ENCODE measurements at places on chromosomes 2 and 18. TPM values are rescaled to one million over a fixed set of nuclear protein-coding genes. Genes with fewer than 3 reads are reported as not detected.
A peak's percentile ranks its signal among the peaks of the same experiment; 100 is the strongest.

DNA sequence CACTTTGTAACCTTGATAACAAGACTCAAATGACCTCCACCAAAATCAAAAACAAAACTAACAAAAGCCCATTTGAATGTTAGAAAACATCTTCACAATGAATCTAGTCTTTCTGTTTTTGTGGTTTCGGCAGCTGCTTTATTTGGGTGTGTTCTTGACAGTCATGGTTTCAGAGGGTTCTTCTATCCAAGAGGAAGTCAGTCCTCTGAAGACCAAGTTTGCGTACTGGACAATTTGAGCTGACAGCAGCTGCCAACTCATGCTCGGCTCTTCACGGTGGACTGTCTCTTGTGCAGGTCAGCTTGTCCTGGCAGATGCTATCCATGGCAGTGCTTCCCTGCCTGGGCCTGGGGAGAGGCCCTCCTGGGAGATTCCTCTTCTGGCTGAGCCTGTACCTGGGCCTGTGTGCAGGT is 91.0 kb downstream of the TMEM17 start:
- peak overlapping the region; percentile 12 for H3K27ac ChIP-seq
- H3K4me1 ChIP-seq: peaks cover 19% of the 10 kb centered on the region
- H3K36me3 ChIP-seq: no peaks in the 10 kb centered on the region

HOXD13 gene
- total RNA-seq: not detected

DNA sequence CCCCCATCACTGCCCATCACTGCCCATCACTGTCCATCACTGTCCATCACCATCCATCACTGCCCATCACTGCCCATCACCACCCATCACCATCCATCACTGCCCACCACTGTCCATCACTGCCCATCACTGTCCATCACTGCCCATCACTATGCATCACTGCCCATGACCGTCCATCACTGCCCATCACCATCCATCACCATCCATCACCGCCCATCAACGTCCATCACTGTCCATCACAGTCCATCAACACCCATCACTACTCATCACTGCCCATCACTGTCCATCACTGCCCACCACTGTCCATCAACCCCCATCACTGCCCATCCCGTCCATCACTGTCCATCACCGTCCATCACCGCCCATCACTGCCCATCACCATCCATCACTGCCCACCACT is 57.8 kb upstream of the OTOS start:
- H3K27me3 ChIP-seq: no peaks in the 10 kb centered on the region
- no peaks in the 10 kb centered on the region for H3K4me1 ChIP-seq
- H3K27ac ChIP-seq: no peak overlapping the region
- DNase-seq: no peak
- no peaks in the 10 kb centered on the region for H3K36me3 ChIP-seq
- no peak overlapping the region for H3K4me3 ChIP-seq

GRCh38 chr2:42073739-42074503 is 26.1 kb downstream of the PKDCC start:
- H3K4me3 ChIP-seq: no peak overlapping the region
- H3K27me3 ChIP-seq: no peaks in the 10 kb centered on the region
- DNase-seq: no peak
- no peaks in the 10 kb centered on the region for H3K36me3 ChIP-seq
- H3K4me1 ChIP-seq: peaks cover 20% of the 10 kb centered on the region

- no peak overlapping the region for H3K4me3 ChIP-seq
- peaks cover 17% of the 10 kb centered on the region for H3K4me1 ChIP-seq
- H3K27me3 ChIP-seq: no peaks in the 10 kb centered on the region
- no peaks in the 10 kb centered on the region for H3K36me3 ChIP-seq
- no peak for DNase-seq
- no peak overlapping the region for H3K27ac ChIP-seq
Observed at GRCh38 chr2:44101246-44101645, 67.4 kb upstream of the PPM1B start.

DNA sequence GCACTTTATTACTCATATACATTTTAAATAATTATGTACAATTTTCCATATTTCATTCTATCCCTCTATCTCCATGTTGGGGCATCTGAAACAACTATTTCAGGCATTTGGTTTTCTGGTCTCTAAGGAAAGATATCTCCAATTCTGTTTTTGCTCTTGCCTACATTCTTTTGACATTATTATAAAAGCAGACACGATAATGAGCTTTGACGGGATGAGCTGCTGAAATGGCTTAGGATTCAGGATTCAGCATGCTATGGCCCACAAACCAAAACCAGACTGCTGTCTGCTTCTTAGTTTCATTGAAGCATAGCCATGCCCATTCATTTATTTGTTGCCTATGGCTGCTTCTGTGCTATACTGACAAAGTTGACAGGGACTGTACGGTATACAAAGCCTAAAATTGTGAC is 42.7 kb upstream of the GLS start:
- H3K27ac ChIP-seq: no peak overlapping the region
- H3K27me3 ChIP-seq: no peaks in the 10 kb centered on the region
- no peak overlapping the region for H3K4me3 ChIP-seq
- DNase-seq: no peak
- peaks cover 10% of the 10 kb centered on the region for H3K4me1 ChIP-seq

- no peaks in the 10 kb centered on the region for H3K36me3 ChIP-seq
- H3K27me3 ChIP-seq: no peaks in the 10 kb centered on the region
- no peaks in the 10 kb centered on the region for H3K4me1 ChIP-seq
- DNase-seq: no peak
Observed at GRCh38 chr2:240481720-240482119, 46.3 kb downstream of the GPC1 start.

IMPA2 gene
- total RNA-seq: 80.8 TPM

COL4A3 gene
- not detected for total RNA-seq

- peaks cover 18% of the 10 kb centered on the region for H3K4me1 ChIP-seq
- no peak for DNase-seq
- H3K27me3 ChIP-seq: no peaks in the 10 kb centered on the region
- no peak overlapping the region for H3K27ac ChIP-seq
- H3K36me3 ChIP-seq: no peaks in the 10 kb centered on the region
- no peak overlapping the region for H3K4me3 ChIP-seq
Observed at GRCh38 chr2:200310545-200310971, 4.1 kb downstream of the SPATS2L start.

- no peaks in the 10 kb centered on the region for H3K27me3 ChIP-seq
- no peaks in the 10 kb centered on the region for H3K36me3 ChIP-seq
- DNase-seq: no peak
- H3K4me1 ChIP-seq: peaks cover 25% of the 10 kb centered on the region
- H3K4me3 ChIP-seq: no peak overlapping the region
- H3K27ac ChIP-seq: no peak overlapping the region
Observed at GRCh38 chr18:13563390-13563805, 163.0 kb downstream of the FAM210A start.

DNA sequence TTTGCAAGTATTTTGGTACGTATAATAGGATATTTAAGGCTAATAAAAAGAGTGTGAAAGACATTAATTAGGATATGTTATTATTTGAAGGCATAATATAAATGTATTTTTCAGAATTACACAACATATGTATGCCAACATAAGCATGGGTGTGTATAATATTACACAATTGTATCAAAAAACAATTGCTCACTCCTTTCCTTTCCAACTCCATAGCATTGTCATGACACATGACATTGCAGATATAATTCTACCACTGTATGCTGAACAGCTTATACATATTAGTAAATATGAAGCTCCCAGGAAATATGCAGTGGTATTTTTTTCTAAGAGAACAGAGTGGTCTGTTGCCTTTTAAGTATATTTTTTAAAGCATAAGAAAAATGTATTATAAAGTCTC is 593.1 kb downstream of the TMX3 start:
- no peak overlapping the region for H3K27ac ChIP-seq
- H3K4me3 ChIP-seq: no peak overlapping the region
- H3K27me3 ChIP-seq: no peaks in the 10 kb centered on the region
- no peak for DNase-seq
- H3K36me3 ChIP-seq: no peaks in the 10 kb centered on the region

- H3K4me1 ChIP-seq: no peaks in the 10 kb centered on the region
- H3K27ac ChIP-seq: no peak overlapping the region
- no peak overlapping the region for H3K4me3 ChIP-seq
- no peak for DNase-seq
- no peaks in the 10 kb centered on the region for H3K36me3 ChIP-seq
Observed at GRCh38 chr2:200609028-200609614, 23.3 kb downstream of the AOX1 start.

ITGA4 gene
- 30.8 TPM for total RNA-seq

DNA sequence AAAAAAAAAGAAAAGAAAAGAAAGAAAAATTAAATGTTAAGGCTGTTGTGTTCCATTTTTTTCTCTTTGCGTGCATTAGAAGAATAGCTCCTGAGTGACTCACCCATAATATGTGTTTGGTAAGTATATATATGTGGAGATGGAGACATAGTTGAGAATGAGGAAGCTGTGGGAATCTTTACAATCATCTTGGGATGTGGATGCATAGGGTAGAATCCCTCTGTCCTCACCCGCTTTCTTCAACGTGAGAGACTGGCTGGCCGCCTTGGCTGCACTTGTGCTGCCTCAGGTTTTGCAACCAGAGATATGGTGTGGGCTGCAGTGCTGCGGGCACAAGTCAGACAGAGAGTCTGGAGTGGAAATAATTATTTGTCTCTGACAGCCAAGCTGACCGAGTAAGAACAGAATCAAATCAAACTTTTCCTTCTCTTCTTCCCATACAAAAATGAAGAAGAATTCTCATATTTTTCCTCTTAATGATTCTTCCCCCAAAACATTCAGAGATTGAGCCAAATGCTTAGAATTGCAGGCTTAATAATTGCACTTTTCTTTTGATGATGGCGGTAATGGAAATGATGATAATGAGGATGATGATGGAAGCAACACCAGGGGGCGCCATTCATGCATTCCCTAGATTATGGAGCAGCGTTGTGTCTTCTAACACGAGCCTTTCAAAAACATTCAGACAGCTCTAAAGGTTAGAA is 48.5 kb downstream of the SERPINB7 start:
- peak; percentile 20 for DNase-seq
- H3K4me1 ChIP-seq: peaks cover 4% of the 10 kb centered on the region
- no peaks in the 10 kb centered on the region for H3K36me3 ChIP-seq
- no peak overlapping the region for H3K27ac ChIP-seq
- no peak overlapping the region for H3K4me3 ChIP-seq

DNA sequence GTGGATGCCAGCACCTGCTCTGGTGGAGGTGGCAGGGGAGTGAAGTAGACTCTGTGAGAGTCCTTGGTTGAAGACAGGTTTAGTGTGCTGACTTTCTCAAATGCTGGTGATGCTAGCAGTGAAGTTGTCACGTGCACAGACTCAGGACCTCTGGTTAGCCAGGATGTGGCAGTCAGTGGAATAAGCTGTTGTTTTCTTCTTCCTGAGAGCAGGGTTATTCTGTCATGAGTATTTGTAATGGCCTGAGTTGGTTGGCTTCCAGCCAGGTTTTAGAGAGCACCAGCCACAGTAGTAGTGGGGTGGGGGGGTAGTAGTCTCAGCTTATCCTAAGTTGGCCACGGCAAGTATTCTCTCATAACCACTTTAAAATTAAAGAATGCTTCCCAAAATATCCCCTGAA is 238.5 kb upstream of the FBXO11 start:
- H3K4me1 ChIP-seq: no peaks in the 10 kb centered on the region
- H3K27ac ChIP-seq: no peak overlapping the region
- no peaks in the 10 kb centered on the region for H3K27me3 ChIP-seq
- DNase-seq: no peak

- peaks cover 50% of the 10 kb centered on the region for H3K4me1 ChIP-seq
- no peaks in the 10 kb centered on the region for H3K27me3 ChIP-seq
- no peak for DNase-seq
- no peaks in the 10 kb centered on the region for H3K36me3 ChIP-seq
- no peak overlapping the region for H3K4me3 ChIP-seq
- H3K27ac ChIP-seq: no peak overlapping the region
Observed at GRCh38 chr2:69744456-69744855, 2.5 kb downstream of the ANXA4 start.

DNA sequence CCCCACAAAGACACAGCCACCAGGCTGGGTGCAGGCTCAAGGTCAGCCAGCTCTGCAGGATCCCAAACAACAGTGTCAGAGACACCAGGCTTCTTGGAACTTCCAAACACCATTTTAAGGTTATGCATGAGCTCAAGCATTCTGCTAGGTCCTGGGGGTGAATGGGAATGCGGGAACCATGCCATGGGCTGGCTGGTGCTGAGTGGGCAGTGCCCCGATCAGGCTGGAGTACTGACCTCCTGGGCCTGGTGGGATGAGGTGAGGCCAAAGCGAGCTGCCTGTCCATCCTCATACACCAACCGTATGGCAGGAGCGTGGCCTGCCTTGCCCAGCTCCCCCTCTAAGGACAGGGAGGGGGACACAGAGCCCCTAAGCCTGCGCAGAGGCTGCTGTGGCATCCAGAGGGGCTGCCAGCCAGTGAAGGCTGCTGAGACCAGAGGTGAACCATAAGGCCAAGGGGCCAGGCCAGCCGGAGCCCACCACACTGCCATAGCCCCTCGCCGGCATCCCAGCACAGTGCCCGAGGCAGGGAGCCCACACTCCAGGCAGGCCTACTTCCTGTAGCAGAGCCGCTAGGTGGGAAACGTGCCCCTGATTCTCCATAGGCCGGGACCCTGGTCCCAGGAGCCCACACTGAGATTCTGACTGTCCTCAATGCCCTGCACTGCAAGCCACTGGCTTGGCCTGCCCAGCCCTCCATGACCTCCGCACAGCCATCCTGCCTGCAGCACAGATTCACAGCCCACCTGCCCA is 135.0 kb downstream of the HDAC4 start:
- H3K27ac ChIP-seq: peak overlapping the region; percentile 90
- no peak for DNase-seq

GRCh38 chr2:230410861-230411569 is 5.0 kb upstream of the SP100 start:
- H3K27ac ChIP-seq: peak overlapping the region; percentile 92
- peak overlapping the region; percentile 69 for H3K4me3 ChIP-seq
- no peaks in the 10 kb centered on the region for H3K36me3 ChIP-seq
- no peaks in the 10 kb centered on the region for H3K27me3 ChIP-seq
- H3K4me1 ChIP-seq: peaks cover 8% of the 10 kb centered on the region

DNA sequence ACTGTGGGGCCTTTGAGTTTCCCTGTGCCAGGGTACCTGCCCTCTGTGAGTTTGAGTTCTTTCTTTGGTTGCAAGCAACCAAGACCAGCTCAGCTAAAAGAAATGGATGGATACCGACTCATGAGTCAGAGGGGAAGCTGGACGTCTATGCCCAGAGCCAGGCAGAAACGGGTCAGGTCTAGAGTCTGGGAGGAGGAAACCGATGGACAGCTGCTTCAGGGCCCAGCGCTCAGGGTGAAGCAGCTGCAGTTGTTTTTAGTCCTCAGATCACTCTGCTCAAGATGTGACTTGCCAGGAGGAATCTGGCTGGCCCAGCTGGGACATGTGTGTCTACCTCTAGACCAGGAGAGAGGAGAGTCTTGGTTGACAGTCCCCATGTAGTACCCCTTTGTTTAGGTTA is 10.1 kb upstream of the TYMS start:
- H3K27me3 ChIP-seq: no peaks in the 10 kb centered on the region
- H3K27ac ChIP-seq: no peak overlapping the region
- H3K4me3 ChIP-seq: no peak overlapping the region
- H3K4me1 ChIP-seq: no peaks in the 10 kb centered on the region
- H3K36me3 ChIP-seq: no peaks in the 10 kb centered on the region

GRCh38 chr18:23912356-23912755 is 102.2 kb upstream of the TTC39C start:
- H3K36me3 ChIP-seq: no peaks in the 10 kb centered on the region
- H3K27me3 ChIP-seq: no peaks in the 10 kb centered on the region
- no peaks in the 10 kb centered on the region for H3K4me1 ChIP-seq

- no peak overlapping the region for H3K27ac ChIP-seq
- no peak for DNase-seq
- H3K36me3 ChIP-seq: no peaks in the 10 kb centered on the region
- no peaks in the 10 kb centered on the region for H3K27me3 ChIP-seq
Observed at GRCh38 chr18:28363124-28363523, 186.2 kb upstream of the CDH2 start.
